CD4-positive, alpha-beta T cell treated with Interferon alpha-2 for 1 hour (primary cell): ENCODE measurements at places on chromosomes 7 and 10.

- DNase-seq: peak; percentile 26
Observed at GRCh38 chr7:92641921-92642511, 51.8 kb upstream of the FAM133B start.

DNA sequence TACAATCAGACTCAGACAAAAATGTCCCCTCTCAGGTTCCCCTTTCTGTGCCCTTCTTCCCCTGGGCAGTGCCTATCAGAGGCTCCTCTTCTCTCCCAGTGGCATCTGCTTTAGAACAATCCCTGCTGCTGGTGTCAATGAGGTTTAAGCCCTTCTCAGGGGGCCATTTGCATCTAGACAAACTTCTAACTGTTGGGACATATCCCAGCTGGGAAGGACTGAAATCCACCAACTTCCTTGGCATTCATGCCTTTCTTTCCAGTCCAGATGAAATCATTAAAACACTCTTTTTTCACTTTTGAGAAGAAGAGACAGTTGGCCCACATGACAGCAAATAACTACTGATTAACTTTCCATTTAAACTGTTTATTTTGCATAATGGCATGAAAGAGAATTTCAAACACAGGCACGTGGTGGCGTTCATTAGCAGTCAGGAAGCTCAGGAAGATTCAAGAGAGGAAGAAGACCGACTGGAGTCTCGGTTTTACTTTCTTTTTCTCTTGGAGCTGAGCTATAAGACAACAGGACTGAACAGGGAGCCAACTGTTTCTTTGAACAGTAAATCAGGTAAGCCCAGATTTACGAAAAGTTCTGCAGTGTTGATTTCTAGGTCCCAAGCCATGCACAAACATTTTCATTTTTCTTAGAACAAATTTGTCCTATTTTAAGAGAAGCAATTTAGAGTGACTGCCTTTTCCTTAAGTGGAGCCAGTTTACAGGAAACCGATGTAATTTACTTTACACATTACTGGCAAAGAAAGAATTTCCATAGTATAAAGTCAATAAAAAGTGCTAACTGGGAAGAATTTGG lies at the start of gene GIMAP2:
GIMAP2 (plus strand) TSS at position 488 of the 811 bp plus-strand sequence. CDS start 1,354 bp downstream, outside the sequence.
- DNase-seq: peak; percentile 47

- no peak for DNase-seq
Observed at GRCh38 chr10:79601939-79602338, 8.8 kb upstream of the SFTPA1 start.

GRCh38 chr10:116836902-116837523 lies 12.3 kb upstream of the ENO4 start:
- no peak for DNase-seq

GRCh38 chr7:25522727-25523126 lies 294.4 kb upstream of the NPVF start:
- no peak for DNase-seq

- no peak for DNase-seq
Observed at GRCh38 chr7:27172823-27173510, 1.2 kb downstream of the HOXA10 start.

DNA sequence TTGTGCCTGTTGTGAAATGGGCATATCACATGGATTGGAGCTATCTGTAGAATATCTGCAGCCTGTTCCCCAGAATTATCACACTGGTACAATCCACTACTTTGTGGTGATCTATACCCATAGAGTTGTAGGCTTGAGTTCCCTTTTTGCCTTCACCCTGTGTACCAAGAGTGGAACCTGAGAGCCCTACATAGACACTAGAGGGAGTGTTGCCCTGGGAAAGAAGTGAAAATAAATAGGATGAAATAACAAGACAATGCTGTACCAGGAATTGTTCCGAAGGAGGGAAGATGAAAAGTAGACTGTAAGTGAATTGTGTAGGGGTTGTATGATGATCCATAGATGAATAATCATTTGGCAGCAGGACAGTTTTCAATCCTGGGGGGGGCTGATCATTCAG lies 9.0 kb downstream of the SORCS3 start:
- no peak for DNase-seq

GRCh38 chr7:101333912-101334311 lies 12.3 kb upstream of the IFT22 start:
- no peak for DNase-seq

DNA sequence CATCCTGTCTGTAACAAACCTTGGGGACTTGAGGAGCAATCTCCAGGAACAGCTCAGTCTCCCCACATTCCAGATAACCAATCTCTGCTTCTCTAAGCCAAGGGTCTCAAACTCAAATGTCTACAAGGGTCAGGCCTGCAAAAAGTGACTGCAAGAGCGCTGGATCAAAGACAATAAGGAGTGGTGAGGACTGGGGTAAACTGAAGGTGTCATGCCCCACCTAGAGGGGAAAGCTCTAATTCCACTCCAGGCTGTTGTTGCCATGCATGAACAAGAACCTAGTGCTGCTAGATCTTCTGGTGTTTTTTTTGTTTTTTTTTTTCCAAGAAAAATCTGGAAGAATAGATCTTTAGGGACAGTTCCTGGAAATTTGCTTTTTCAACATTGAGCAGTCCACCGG lies 117.9 kb upstream of the MACROH2A2 start:
- no peak for DNase-seq

GRCh38 chr10:14225379-14225778 lies 105.3 kb downstream of the FRMD4A start:
- no peak for DNase-seq

DNA sequence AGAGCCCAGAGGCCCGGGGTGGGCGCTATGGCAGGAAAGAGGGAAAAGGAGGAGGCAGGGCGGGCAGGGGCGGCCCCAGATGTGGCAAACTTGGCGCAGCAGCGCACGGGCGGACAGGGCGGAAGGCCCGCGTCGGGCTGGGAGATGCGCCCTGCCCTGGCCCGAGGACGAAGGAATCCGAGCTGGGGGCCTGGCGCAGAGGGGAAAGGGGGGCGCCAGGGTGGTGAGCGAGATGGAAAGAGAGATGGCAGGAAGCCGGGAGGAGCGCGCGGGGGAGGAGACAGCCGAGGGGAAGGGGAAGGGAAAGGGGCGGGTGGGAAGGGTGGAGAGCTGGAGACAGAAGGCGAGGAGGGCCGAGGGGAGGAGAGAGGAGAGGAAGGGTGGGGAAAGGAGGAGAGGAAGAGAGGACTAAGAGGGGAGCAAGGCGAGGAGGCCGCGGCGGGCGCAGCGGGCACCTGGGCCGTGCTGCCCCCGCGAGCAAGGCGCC lies at the start of gene MARVELD1:
MARVELD1 (plus strand) TSS at position 392 of the 487 bp plus-strand sequence. CDS start 147 bp downstream, outside the sequence.
- DNase-seq: no peak

DNA sequence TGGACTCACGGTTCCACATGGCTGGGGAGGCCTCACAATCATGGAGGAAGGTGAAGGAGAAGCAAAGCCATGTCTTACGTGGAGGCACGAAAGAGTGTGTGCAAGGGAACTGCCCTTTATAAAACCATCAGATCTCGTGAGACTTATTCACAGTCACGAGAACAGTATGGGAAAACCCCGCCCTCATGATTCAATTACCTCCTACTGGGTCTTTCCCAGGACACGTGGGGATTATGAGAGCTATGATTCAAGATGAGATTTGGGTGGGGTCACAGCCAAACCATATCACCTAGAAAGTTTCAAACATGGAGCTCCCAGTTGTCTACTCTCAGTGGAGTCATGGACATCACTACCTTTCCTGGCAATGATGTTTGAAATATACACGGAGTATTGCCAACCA lies 49.6 kb downstream of the CYCS start:
- DNase-seq: no peak

DNA sequence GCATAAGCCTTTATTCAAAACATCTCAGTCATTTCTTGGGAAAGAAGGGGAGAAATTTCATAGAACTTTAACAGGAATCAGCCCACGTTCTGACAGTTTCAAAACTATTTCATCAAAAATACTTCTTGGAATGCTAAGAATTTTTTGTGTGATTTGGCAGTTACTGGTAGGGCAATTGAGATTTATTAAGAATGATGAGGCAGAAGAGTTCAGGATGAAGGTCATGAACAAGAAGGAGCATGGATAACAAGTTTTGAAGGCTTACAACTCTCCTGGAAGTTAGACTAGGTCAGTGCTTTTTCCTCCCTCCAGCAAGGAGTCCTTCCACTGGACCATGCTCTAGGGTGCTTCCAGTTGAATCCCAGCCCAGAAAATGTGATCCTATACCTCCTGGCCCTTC lies 569.9 kb downstream of the ANKRD7 start:
- no peak for DNase-seq

- no peak for DNase-seq
Observed at GRCh38 chr7:137820677-137821420, 25.9 kb downstream of the DGKI start.

DNA sequence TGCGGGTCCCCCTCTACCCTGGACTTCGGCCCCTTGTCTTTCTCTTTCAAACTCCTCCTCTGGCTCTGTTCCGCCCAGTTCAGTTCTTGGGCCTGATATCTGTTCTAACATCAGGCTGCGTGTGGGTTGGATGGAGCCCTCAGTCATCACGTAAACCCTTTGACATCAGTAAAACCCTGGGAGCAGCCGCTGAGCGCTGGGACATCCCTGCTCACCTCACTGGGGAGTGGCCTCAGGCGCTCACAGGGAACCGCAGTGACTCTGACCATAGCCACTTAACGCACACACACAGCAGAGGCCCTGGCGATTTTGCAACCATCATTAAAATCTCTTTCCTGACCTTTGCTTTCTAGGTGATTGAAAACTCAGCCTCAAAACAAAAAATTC lies 113.3 kb downstream of the CYTH3 start:
- DNase-seq: no peak
